ENCODE measurements at places on chromosomes 5 and 9.
A peak's percentile ranks its signal among the peaks of the same experiment; 100 is the strongest.

GRCh38 chr5:109324931-109325330, 84.8 kb downstream of the PJA2 start:
- no peak for DNase-seq

DNA sequence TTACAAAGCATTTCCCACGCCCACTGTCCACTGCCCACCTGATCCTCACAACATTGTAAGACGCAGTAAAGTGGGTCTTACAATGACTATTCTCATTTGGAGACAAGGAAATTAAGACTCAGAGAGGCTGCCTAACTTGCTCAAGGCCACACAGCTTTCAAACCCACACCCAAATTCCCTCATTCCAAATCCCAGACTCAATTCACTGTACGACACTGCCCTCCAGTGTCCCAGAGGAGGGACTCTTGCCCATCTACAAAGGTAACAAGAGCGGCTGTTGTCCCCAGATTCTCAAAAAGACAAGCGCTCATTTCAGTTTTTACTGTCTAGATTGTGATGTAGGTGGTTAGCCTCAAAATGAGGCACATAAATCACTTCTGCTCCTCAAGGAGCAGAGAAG, 184.6 kb downstream of the ACTL7B start:
- DNase-seq: no peak

DNA sequence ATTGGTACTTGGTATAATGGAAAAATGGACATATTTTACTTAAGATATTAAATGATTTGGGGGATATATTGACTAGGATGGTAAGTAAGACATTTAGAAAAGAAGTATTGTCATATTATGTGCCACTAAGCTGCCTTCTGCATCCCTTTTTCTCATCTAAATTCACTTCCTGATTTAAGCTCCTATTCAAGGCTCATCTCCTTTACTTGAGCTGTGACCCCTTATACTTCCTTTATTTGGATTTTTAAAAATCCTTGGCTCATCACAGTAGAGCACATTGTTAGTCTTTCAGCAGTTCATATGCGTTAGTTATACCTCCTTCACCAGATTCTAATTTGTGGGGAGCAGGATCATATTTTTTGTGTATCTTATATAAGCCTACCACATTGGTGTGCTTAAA, 6.6 kb downstream of the COMMD10 start:
- no peak for DNase-seq

GRCh38 chr9:12774861-12775678, at the start of gene LURAP1L:
Gene LURAP1L, plus strand, starts transcription at chr9:12775020. Its CDS starts 696 bp downstream, at chr9:12775716.
- no peak for DNase-seq

GRCh38 chr9:133182151-133182550, 18.4 kb upstream of the GBGT1 start:
- DNase-seq: no peak

DNA sequence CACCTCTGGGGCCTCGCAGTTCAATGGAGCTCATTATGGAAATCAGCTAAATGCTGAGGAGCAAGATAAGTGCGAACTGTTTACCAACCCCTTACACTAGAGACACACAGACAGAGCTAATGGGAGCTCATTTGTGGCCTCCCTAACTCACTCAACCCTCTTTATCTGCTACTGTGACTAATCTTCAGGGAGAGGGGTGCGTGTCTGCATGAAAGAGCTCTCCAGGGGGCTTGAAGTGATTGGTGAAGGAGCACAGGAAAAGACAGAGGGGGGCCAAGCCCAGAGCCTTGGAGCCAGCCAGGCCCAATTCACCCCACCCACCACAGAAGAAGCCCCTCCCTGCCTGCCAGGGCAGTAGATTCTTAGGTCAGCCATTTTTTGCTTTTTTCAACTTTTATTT, 466.8 kb upstream of the BRINP1 start:
- no peak for DNase-seq

- DNase-seq: no peak
Observed at GRCh38 chr9:136593581-136593980, 47.7 kb upstream of the NOTCH1 start.

GRCh38 chr9:117400171-117400570, 14.7 kb downstream of the ASTN2 start:
- no peak for DNase-seq

GRCh38 chr9:125470767-125471580, 209.3 kb downstream of the GAPVD1 start:
- DNase-seq: no peak

- no peak for DNase-seq
Observed at GRCh38 chr5:96881511-96882115, 5.3 kb downstream of the ERAP2 start.

GRCh38 chr9:133807818-133808217, 69.7 kb upstream of the SARDH start:
- DNase-seq: no peak

DNA sequence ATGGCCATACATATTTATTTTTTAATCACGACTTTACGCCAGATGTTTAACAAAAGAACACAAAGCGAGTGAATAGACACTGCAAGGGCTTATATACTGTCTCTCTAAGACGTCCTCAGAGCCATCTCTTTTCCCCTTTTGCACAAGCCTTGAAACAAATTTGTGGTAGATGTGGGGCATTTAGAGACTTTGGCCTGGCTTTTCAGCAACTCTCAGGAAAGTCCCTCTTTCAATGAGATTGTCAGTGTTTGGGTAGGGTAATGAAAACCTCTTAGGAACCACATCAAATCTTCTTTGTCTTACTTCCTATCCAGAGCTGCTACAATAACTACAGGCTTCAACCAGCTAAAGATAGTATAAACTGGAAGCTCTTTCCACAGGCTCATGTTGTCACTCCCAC, 380.0 kb downstream of the ANXA1 start:
- no peak for DNase-seq

DNA sequence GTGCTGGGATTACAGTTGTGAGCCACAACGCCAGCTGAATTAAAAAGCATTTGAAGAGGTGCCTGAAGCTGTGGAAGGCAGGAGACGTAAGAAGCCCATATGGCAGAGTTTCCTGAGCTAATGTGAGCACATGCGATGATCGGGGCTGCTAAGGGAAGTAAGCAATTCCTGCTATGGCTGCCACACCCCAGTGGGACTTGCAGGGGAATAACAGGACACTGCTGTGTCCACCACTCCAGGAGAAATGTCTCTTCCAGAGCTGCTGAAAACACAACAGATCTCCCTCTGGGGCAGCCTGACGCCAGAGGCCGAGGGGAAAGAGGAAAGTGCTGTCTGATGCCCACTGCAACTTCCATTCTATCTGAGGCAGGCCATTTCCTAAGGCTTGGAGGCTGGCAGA, 46.2 kb upstream of the ANKRD55 start:
- no peak for DNase-seq

- no peak for DNase-seq
Observed at GRCh38 chr9:78676623-78677022, 379.7 kb downstream of the PSAT1 start.

DNA sequence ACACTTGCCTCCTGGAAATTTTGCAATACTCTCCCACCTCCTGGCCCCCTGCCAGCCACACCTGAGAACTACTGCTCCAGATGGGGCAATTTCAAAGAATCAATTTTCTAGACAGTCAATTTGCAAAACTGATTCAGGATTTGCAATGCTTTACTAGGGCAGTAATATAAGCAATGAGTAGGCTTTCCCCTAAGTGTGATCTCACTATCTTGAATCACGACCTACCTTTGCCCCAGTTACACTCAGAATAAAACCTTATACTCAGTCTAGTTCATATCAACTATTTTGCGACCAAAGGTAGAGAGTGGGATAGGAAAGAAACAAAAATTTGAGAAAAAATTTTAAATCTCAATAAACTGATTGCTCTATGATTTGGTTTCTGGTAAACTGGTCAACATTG, 54.4 kb downstream of the DROSHA start:
- DNase-seq: no peak

DNA sequence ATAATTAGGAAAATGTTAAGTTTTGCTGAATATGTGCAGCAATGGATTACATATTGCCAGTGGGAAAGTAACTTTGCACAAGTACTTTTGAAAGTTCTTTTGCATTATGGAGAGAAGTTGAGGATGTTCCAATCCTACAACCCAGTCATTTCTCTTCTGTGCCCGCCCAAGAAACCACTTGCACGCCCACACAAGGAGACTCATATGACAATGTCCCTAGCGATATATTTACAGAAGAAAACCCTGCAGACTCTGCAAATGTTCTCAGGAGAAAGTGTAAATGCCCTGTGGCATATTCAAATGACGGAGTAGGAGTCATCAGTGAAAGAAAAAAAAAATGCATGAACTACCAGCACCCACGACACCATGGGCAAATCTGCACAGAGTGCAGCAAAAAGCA, 356.5 kb downstream of the CTNND2 start:
- no peak for DNase-seq

DNA sequence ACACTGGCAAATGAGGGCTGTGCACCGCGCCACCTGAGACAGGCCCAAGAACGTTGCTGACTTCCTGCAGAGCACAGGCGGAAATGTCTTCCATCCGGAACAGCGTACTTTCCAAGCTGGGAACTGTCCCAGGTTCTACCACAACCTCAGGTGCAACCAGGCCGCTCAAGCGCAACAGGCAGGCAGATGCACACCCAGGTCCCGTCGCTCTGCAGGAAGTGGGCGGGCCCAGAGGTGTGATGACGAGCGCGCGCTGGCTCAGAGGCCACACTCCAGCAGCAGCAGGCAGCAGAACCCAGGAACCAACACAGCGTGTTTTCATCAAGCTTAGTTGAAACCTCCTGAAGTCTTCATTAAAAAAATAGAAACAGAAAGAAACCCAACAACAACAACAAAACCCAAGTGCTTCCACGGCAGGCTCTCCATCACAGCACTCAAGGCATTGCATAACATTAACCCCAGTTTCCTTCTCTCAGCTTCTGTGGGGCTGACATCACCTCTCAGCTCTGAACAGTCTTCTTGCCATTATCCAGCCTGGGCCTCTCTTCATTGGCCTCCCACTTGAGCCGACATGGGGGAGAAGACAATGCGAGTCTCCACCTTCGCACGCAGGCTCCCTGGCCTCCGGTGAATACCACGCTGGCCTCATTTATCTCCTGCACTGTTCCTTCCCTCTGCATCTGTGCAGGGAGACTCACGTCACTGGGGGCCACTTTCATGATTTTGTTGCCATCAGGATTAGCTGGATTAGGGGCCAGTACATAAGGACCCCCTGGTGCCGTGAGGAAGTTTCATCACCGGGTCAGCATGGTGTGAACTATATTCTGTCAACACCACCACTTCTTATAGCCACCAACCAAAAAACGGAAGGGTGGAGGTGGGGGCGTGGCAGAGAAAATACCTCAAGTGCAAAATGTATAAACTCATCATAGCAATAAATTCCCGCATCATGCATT, 22.1 kb downstream of the PTCH1 start:
- DNase-seq: peak; percentile 36

DNA sequence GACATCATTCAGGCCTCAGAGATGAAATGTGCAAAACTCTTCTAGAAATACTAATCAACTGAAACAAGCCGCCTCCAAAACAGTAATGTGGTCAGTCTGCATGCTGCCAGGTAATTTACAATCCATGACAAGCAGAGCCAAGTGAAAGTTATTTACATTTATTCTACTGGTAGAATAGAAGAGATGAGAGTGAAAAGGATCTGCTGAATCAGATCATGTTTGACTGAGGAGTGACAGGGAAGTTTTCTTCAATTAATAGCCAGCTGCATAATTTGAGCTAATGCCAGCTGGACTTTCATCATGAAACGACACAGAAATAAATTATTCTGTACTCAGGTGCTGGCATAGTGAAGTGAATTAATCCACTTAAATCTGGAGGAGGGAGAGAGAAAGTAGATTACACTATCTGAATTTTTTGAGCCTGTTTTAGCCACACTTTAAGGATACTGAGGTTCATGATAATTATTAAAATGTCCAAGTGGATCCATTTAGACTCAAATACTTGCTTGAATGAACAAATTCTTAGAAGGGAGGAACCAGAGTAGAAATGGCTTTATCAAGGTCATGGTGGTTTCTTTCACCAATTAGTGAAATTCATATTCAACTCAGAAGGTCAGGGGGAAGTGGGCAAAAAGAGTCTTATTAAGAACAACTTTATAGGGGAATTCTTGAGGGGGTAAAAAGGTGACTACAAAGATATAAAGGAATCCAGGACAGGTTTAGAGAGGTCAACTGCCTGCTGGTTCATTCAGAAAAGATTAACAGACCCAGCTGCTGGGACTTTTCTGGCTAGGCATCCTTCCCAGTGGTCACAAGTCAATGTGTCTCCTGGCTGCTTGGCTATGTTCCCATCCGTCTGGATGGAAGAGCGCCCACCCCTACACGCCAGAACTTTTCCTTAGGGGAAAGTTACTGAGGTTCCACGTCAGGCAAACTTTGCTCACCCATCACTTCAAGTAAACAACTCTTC, 350.4 kb downstream of the PDE4D start:
- no peak for DNase-seq

- no peak for DNase-seq
Observed at GRCh38 chr5:17444496-17444895, 53.5 kb upstream of the TAF11L2 start.

GRCh38 chr5:8879248-8879647, 666.6 kb downstream of the SEMA5A start:
- no peak for DNase-seq

GRCh38 chr5:98179791-98180755, 593.4 kb upstream of the RGMB start:
- DNase-seq: no peak

- no peak for DNase-seq
Observed at GRCh38 chr5:40052808-40053207, 626.9 kb upstream of the PTGER4 start.

DNA sequence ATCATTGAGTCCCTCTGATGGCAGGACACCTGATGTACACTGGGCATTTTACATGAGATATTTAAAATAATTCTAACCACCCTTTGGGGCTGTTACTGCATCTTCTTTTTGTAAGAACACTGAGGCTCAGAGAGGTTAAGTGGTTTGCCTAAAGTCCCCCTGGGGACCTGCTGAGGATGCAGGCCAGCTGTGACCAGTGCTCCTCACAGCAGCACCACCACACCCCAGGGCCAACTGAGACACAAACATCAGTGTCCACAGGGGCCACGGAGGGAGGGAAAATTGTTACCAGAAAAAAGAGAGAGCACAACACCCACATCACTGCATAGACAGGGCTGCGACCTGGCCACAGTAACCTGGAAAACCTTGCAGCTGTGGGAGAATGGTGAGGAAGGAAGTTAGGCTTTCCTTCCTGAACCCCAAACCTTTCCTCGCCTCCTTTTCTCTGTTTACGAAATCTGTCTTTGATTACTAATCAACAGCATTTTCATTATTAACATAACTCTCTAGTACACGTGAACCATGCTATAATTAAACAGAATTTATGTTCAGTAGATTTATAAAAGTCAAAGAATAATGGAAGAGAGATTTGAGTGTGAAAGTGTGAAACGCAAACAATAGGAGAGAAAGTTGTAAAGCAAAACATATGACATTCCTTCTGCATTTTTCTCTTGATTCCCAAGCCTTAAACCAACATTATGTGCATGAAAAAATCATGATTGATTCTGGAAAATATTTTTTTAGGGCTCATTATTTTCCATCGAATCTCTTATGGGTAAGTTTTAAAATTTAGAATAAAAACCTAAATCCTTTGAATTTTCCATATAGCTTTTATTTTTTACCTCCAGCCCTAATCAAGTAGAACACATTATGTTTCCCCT, 228.1 kb upstream of the DAPK1 start:
- no peak for DNase-seq

DNA sequence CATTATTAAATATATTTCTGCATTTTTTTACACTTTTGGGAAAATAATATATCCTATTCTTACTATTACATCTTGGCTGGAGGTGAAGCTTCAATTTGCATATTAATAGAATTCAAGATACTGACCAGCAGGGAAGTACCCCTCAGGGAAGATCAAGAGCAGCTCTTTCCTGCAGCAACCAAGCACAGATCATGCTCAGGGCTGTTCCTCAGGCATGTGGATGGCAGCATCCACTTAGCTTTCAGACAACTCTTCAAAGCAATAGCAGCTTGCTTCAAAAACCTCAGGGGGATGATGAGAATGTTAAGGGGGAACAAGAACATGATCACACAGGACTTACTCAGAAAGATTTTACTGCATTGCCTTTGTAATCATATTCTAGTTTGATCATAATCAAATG, 731.8 kb downstream of the SEMA5A start:
- DNase-seq: no peak
